ENCODE measurements at places on chromosomes 12 and 14.

GRCh38 chr14:77088645-77089044 lies 9.4 kb upstream of the CIPC start:
- DNase-seq, result no peak

GRCh38 chr12:72269491-72269890 lies 2.7 kb upstream of the TRHDE start:
- peak; percentile 56 for DNase-seq

GRCh38 chr12:66087365-66087943 lies 43.1 kb downstream of the LLPH start:
- DNase-seq, result peak; percentile 80

DNA sequence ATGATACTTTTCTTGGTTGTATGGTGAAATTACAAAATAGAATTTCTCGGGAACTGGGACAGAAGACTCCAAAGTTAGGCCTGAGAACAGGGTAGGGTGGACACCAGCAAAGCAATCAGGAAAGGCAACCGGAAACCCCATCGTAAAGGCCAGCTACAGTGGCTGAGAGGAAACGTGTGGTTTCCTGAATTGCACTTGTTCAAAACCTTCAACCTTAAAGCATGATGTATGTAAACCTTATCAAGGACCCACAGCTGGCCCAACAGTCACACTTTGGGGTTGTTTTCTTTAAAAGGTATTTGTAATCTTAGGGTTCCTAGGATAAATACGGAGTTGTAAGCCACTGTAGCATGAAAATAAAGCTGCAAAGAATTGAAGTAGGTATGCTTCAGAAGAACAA lies 2.2 kb upstream of the PTGDR start:
- no peak for DNase-seq

- DNase-seq, result peak; percentile 41
Observed at GRCh38 chr12:49568442-49569162, 660 bp upstream of the MCRS1 start.

DNA sequence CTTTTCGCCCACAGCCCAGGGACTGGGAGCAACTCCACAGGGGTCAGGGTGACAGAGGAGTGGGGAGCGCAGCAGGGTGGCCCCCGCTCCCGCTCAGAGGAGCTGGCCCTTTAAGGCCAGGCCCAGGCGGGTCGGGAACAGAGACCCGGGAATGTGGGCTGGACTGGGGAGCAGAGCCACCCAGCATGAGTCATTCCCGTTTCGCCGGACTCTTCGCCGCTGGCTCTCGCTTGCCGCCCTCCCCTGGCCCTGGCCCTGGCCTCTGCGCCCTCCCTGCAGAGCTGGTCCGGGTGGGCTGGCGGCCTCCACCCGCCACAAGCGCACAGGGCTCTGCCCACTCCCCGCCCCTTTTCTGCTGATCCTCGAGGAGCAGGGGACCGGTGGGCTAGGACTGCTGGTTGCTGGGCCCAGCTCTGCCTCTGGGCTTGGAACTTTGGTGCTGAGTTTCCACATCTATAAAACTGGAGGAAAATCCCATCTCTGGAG lies 92.8 kb downstream of the NINJ2 start:
- peak; percentile 94 for DNase-seq

DNA sequence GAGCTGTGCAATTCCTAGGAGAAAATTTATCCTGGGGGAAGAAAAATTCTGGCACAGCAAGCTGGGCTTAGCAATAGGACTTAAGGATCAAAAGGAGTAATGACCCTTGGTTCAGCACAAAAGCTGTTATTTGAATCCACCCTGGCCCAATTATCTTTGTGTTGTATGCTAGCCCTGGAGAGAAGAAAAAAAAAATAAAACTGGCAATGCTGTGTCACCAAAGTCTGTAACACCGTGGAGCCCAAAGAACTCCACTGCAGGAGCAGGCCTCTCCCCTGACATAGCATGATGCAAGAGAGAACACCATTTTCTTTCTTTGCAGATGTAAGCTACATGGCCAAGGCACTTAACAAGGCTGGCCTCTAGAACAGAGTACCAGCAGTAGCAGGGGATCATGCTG lies 63.0 kb upstream of the ARHGAP5 start:
- DNase-seq, result no peak

DNA sequence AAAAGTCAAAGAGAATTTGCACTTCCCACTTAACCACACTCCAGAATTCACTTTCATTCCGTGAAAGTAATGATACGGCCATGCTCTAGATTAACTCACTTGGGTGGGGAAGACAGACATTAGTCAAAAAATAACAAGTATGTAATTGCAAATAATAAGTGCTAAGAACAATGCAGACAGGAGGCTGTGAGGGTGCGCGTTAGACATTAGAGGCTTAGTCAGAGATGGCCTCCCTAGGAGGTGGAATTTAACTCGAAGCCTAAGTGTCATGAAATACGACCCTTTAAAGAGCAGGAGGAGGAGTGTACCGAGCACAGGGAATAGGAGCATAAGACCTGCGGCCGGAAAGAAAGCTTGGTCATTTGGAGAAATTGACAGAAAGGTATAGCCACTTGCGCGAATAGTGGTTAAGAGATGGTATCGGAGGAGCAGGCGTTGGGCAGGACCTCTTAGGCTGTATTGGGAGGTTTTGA lies 628 bp downstream of the SNRPF start:
- DNase-seq, result peak; percentile 65

- no peak for DNase-seq
Observed at GRCh38 chr12:124110372-124110883, 137.4 kb downstream of the ZNF664 start.

DNA sequence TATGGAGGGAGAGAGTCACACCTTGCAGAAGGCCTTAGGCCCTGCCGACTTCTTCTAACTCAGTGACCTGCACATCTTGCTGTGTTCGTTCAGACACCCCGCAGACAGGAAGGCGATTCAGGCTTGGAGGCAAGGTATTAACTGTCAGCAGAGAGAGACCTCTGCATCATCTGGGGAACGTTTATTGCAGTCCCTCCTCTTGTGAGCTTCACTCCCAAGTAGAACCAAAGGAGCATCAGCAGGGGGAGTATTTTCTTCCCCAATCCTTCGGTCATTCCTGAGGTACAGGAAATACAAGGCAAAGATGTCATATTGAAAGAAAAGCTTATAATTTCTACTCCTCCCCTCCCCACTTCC lies 217.9 kb downstream of the CRADD start:
- DNase-seq, result peak; percentile 21

GRCh38 chr14:35196571-35196970 lies 74.2 kb downstream of the PRORP start:
- peak; percentile 38 for DNase-seq

GRCh38 chr12:39378341-39378740 lies 64.6 kb downstream of the KIF21A start:
- no peak for DNase-seq

- DNase-seq, result no peak
Observed at GRCh38 chr12:101885912-101886561, 8.7 kb downstream of the DRAM1 start.

GRCh38 chr12:104709692-104710435 lies 248.2 kb downstream of the SLC41A2 start:
- DNase-seq, result peak; percentile 19

DNA sequence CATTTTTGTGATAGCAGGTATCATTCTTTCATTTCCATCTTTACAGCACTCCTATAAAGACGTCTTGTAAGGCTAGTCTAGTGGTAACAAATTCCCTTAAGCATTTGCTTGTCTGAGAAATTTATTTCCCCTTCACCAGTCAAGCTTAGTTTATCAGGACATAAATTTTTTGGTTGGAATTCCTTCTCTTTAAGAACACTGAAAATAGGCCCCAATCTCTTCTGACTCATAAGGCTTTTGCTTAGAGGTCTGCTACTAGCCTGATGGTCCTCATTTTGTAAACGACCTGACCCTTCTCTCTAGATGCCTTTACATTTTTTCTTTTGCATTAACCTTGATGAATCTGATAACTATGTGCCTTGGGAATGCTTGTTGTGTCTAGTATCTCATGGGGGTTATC lies 20.3 kb downstream of the OLR1 start:
- DNase-seq, result no peak

- DNase-seq, result peak; percentile 93
Observed at GRCh38 chr14:69263364-69263763, 3.4 kb downstream of the GALNT16 start.

Measured in ELR (cell line).